ENCODE measurements at places on chromosomes 13 and 19.

- peak; percentile 20 for DNase-seq
These were observed 15.3 kb upstream of the MAP1S start for GRCh38 chr19:17703824-17704463.

DNA sequence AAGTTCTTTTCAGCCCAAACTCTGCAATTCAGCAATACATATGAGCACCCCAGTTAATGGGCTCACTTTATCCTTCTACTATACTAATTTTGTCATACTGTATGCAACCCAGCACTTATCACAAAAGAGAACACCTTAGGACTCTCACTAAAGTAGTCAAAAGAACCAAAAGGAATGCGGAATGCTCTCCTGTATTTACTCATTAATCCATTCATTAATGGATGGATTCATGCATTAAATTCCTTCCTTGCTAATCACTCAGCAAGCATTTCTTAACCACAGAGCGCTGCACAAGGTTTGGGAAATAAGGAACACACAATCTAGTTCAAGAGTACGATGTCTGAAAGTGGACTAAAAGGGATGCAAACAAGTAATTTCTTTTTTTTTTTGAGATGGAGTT, 12.8 kb upstream of the DOCK9 start:
- no peak for DNase-seq

DNA sequence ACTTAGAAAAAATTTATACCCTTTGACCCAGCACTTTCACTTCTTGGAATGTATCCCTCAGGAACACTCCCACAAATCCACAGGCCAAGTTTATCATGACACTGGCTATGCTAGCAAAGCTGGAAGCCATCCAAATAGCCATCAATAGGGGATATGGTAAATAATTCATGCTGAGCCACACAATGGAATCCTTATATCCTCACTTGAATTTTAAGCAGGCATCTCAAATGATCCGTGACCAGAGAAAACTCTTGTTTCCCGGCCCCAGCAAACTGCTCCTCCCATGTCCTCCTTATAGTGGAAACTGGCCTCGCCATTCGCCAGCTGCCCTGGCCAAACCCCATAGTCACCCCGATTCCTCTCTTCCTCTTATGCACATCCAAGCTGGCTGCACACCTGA, 37.6 kb downstream of the GRIK5 start:
- DNase-seq, result no peak

DNA sequence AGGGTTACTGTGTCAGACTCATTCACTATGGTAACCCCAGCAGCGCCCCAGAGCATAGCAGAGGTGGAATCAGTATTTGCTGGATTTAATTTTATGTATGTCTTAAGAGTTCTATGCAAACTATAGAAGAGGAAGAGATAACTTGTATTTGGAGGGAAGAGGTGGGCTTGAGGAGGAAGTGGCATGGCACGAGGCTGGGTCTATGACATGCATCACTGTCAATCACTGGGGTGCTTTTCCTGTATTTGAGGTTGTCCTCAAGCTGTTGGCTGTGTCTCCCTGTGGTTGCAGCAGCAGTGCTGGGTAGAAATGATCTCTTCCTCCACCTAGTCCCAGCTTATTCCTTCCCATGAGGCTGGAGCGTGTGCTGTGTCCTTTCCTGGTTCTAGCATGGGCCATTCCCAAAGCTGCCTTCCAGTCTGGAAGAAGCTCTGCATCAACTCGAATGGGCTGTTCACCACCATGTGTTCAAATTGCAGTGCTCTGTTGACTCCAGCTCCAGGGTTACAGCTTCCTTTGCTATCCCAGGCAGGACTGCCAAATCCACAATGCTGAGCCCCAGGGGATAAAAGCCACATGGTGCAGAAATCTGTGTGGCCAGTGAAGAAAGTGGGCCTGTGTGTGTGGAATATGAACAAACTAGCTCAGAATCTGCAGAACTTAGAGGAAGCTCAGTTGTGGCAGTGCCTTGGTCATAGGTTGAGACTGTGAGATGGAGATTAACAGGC, 73.1 kb upstream of the MTIF3 start:
- no peak for DNase-seq

DNA sequence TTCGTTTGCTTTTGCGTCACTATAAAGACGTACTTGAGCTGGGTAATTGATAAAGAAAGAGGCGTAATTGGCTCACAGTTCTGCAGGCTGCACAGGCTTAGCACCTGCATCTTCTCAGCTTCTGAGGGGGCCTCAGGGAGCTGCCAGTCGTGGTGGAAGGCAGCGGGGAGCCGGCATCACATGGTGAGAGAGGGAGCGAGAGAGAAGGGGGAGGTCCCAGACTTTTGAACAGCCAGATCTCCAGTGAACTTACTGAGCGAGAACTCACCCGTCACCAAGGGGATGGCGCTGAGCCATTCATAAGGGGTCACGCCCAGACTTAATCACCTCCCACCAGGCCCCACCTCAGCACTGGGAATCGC, 58.7 kb upstream of the F7 start:
- DNase-seq, result no peak

GRCh38 chr13:109162248-109163036, 533.0 kb downstream of the MYO16 start:
- no peak for DNase-seq

DNA sequence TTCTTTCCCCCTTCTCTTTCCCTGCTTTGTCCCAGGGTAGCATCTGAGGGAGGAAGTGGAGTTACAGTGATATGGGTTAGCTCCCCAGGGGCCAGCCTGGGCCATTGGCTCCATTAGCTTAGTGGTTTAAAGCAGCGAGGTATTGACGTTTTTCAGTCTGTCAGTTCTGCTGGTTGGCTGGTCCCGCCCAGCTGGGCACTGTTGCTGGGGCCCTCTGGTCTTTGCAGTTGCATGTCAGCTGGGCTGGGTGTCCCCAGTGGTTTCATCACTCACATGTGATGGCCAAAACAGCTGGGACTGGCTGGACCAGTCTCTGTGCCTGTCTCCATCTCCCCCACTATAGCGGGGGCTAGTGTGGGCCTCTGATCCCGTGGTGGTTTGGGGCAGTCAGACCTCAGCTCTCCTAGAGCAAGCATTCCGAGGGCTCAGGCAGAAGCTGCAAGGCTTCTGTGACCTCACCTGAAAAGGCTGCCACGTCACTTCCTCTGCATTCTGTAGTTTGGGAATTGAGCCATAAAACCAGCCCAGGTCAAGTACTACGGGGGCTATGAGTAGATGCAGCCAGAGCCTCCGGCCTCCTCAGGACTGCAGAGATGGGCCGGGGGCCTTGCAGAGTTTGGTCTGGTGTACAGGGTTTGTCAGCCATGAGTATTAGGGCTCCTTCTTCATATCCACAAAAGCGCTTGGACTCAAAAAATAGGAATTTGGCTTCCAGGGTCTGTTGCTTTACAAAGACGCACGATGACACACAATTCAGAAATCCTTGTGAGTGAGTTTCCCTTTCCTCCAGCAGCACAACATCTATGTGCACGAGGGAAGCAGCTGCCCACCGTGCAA, 30.0 kb downstream of the TSSK6 start:
- DNase-seq, result no peak

DNA sequence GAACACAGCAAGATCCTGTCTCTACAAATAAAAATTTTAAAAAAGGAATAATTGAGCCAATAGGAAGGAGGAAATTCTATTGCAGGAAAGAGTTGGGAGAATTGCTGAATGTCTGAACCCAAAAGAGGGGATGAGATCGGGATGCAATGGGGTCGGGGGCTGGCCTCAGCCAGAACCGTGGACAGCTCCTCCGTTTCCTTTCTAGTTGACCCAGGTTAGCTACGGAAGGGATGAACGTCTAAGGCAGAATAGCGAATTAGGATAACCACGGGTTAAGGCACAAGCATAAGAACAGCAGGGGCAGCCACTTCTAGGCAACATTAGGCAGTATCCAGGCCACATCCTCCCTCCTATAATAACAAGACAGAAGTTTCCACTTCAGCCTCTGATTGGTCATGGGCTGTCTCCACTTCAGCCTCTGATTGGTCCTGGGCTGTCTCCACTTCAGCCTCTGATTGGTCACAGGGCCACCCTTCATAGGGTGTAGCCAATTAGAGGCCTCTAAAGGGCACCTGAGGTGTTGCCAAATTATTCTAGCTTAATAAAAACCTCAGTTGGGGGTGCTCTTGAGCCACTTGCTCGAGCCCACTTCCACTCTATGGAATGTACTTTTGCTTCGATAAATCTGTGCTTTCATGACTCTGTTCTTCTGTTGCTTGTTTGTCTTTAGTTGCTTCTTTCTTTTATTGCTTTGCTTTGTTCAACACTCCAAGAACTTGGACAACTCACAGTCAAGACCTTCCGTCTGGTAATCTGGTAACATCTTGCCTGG, 24.9 kb upstream of the TPM4 start:
- no peak for DNase-seq

DNA sequence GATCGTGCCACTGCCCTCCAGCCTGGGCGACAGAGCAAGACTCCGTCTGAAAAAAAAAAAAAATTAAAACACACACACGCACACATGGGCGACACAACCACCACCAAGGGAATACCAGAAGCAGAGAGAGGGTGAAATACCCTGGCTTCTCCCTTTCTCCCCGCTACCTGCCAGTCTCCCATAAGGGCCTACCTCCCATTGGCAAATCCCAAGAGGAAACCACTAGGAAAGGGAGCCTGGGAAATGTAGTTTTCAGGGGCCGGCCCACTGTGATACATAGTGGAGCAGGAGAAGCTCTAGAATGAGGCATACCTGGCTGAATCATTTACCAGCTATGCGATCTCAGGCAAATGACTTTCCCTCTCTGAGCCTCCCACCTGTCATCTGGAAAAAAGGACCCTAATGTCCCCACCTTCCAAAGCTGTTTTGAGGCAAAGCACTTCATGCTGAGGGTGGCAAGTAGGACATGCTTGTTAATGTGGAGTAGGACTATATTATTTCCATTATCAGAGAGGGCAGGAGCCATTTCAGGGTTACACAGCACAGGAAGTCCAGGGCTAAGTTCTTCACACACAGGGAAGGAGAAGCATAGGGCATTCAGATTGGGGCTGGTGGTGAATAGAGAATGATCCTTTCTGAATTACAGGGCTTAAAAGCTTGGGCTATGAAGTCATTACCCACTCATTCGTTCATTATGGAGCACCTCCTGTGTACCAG, 14.3 kb upstream of the HNRNPUL1 start:
- no peak for DNase-seq

DNA sequence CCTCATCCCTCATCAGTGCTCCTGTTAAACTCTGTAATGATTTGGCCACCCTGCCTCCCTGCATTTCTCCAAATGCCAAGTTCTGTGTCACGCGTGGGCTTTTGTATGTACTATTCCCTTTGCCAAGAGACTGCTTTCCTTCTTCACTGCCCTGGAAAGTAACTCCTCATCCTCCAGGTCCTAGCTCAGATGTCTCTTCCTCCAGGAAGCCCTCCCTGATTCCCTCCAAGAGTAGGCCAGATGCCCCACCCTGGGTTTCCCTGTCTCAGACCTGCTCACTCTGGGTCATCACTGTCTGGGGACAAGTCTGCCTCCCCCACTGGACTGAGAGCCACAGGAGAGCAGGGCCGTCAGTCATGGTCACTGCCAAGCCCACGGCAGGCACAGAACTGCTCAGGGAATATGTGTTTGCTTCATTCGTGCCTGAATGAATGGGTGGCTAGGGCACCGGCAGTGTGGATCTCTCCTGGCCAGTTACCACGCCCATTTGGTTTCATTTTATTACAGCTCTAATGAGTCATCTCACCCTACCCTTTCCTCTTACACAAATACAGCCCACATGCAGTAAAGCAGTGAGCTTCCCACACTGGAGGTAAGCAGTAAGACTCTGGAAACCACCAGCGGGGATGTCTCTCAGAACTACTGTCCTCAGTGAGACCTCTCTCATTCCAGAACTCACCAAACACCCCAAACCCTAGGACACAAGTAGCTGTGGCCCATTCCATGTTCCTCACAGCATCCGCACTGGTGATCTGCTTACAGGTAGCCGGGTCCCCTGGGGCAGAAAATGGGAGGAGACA, 12.1 kb upstream of the GPR4 start:
- no peak for DNase-seq

DNA sequence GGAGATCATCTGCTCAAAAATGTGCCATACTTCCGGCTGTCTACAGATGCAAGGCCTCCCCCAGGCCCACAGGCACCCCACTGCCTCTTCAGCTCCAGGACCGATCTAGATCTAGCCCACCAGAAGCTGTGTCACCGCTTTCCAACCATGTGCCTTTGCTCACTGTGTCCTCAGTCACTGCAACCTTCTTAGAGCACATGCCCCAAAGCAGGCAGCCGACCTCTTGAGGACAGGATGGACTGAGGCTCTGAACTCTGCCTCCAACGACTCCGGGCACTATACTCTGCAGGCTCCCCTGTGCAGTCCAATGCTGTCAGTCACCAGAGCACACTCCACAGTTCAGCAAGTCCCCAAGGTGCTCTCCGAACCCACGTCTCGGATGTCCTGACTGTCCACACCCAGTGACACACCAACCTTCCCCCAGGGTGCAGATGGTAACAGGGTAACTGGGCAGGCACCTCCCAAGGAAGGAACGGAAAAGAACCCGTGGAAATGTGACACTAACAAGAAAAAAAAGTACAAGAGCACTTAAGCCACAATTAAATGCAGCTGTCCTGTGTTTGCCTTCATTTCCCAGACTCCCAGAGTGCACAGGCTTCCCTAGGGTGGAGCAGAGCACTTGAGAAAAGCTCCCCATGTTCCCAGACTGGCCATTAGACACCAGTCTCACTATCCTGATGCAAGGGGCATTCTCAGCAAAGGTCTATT, 4.8 kb downstream of the STK24 start:
- no peak for DNase-seq

DNA sequence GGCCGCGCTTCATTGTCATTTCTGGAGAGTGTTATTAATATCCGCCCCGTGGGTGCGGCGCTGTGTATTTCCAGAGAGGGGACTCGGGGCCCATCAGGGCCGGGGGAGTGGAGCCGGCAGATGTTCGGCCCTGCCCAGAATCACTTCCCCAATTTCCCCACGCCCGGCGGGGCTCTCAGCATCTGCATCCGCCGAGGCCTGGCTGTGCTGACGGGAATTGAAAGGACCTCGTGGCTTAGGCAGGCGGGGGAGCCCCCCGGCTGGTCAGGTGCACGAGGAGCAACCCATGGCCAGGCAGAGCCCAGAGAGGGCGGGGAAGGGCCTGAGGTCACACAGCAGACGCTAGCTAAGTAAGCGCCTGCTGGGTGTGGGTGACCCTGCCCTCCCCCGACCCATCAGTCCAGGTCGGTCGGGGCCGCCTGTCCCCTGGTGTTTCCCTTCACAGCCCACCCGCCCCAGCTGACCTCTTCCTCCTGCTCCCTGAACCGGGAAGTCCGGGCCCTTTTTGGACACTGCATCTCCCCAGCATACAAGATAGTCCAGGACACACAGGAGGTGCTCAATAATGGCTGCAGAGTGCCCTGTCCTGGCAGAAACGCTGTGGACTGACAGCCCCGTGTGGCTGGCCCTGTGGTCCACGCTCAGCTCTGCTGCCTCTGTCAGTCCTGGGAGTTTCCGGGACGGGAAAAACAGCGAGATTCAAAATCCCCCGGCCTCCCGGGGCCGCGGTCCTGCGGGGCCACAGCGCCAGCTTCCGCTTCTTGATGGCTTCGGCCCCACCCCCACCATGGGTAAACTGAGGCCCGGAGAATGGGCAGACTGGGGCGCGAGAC, 22.1 kb downstream of the ARID3A start:
- no peak for DNase-seq

- no peak for DNase-seq
These were observed 81.2 kb downstream of the NHLRC3 start for GRCh38 chr13:39119422-39119821.
